NCI-H187 treated with DMSO at 0.1 percent for 48 hours (cell line): ENCODE measurements at places on chromosomes 13 and 19.

DNA sequence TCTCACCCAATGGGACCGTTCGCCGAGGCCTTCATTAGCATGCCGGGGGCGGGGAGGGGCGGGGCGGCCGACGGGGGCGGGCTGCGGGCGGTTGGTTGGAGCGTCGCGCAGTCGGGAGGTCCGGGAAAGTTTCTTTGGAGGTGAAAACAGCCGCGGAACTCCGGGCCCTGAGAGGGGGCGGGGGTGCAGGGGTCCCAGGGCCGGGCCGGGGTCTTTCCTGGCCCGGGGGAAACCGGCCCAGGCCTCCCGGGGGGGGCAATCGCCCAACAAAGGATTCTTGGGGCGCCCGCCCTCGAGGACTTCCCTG lies at the start of gene HMG20B:
TSS of gene HMG20B (plus strand) at position 90 of the 307 bp plus-strand sequence. CDS start 366 bp downstream, outside the sequence.
- no peak for DNase-seq

GRCh38 chr13:103004661-103005345 lies 61.4 kb downstream of the SLC10A2 start:
- DNase-seq, result no peak

DNA sequence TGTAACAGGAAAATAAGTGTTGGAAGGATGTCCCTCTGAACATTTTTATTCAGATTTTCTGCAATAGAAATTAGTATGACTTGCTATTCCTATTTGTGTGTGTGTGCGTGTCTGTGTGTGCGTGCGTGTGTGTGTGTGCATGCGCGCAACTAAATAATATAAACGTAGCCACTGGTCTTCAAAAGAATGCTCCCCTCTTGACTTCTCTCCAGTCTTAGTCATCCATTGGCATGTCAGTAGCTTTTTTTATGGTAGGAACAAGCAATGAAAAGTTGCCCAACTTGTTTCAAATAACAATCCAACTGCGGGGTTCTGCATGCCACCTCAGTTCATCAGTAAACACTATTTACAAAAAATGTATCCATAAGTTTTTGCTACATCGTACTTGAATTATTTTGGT lies 249.6 kb downstream of the GPC6 start:
- DNase-seq, result no peak

DNA sequence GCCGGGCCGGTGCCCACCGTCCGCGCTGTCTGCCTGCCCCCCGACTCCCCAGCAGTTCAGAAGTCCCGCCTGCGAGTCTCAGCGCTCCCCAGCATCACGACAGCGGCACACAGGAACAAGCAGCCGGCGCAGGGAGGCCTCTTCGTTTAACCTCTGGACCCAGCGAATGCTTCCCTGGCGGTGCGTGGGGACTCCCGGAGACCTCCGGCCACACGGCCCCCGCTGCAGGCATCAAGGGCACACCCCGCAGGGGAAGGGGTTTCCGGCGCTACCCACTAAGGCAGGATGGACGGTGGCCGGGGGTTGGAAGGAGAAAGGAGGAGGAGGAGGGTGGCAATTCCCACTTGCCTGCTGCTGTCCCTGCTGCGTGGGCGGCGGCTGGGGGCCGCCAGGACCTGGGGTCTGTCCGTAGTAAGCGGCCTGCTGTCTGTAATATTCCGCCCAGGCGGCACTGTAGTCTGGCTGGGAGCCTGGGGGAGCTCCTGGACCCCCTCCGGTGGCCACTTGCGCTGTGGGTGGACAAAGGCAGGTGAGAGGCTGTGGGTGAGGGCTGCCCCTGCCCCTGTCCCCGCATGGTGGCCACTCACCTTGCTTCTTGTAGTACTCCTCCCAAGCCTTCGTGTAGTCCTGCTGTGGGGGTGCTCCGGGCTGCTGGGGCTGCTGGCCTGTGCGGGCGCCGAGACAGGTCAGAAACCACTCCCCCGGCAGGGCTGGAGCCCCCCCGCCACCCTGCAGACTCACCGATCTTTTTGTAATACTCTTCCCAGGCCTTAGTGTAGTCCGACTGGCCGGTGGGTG lies 9.6 kb downstream of the KHSRP start:
- no peak for DNase-seq

DNA sequence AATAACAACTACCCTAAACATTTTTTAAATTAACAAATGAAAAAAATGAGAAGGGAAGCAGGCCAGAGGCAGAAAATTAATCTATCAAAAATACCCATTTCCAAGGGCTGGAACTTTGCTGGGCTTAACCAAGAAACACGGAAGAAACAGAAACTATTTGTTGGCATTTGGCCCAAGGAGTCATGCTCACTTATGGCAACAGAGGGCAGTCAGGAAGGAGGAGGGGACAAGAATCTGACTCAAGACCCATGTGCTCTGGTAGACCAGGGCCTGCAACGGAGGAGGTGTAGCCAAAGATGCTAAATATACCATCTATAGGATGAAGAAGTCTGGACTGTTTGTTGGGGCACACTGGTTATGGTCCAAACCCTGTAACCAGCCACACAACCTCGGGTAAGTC lies 496.7 kb downstream of the COG6 start:
- DNase-seq, result no peak

GRCh38 chr13:32838945-32839344 lies 177.3 kb upstream of the KL start:
- no peak for DNase-seq
